Vein endothelial cell (primary cell): ENCODE measurements at places on chromosomes 11 and 22. TPM values are rescaled to one million over a fixed set of nuclear protein-coding genes. Genes with fewer than 3 reads are reported as not detected.

The MS4A3 gene
- not detected in 2 replicates for total RNA-seq

The GSTT2B gene
- total RNA-seq: 4.2 and 8.8 TPM in 2 replicates

The OR52I2 gene
- total RNA-seq: not detected in 2 replicates

The COPB1 gene
- total RNA-seq: 222 and 266 TPM in 2 replicates

The NXPE1 gene
- not detected in 2 replicates for total RNA-seq

The JAML gene
- total RNA-seq: 0.65 TPM in 1 of 2 replicates, not detected in the other

The ARHGAP20 gene
- total RNA-seq: 0.98 and 2.7 TPM in 2 replicates

The MOV10L1 gene
- 28.6 and 46.7 TPM in 2 replicates for total RNA-seq

The OR4C12 gene
- not detected in 2 replicates for total RNA-seq

The MSANTD4 gene
- 18.6 and 19.2 TPM in 2 replicates for total RNA-seq

The CRYAB gene
- total RNA-seq: 0.65 and 1.6 TPM in 2 replicates

The NPAT gene
- total RNA-seq: 20.6 and 22.1 TPM in 2 replicates

The VPREB1 gene
- total RNA-seq: not detected in 2 replicates

The IFITM10 gene
- total RNA-seq: 0.29 and 1.3 TPM in 2 replicates
